ENCODE measurements at places on chromosomes 5 and 9. TPM values are rescaled to one million over a fixed set of nuclear protein-coding genes. Genes with fewer than 3 reads are reported as not detected.

PHF24 gene
- total RNA-seq = not detected

TSLP gene
- under 0.01 TPM for total RNA-seq

EEIG1 gene
- 8.3 TPM for total RNA-seq

SLCO4C1 gene
- 0.14 TPM for total RNA-seq

GRPEL2 gene
- total RNA-seq = 61.9 TPM

SPINK7 gene
- total RNA-seq = not detected

PGM5 gene
- total RNA-seq = 128 TPM

STC2 gene
- 11.7 TPM for total RNA-seq

PDCD1LG2 gene
- total RNA-seq = 4.4 TPM

FAM151B gene
- 2.6 TPM for total RNA-seq

FGF1 gene
- total RNA-seq = 0.85 TPM

PFN3 gene
- total RNA-seq = not detected

ALDH1A1 gene
- 1,650 TPM for total RNA-seq

PCDHA9 gene
- total RNA-seq = under 0.01 TPM

GMCL2 gene
- total RNA-seq = not detected

ROPN1L gene
- total RNA-seq = 0.68 TPM

RASEF gene
- 0.17 TPM for total RNA-seq

OBP2B gene
- total RNA-seq = not detected

NMUR2 gene
- total RNA-seq = not detected

PCDHGB1 gene
- 1.4 TPM for total RNA-seq

PCDHGA12 gene
- 4.1 TPM for total RNA-seq

NR2F1 gene
- 98.7 TPM for total RNA-seq

ACOT12 gene
- total RNA-seq = not detected

CDKN2A gene
- 1.0 TPM for total RNA-seq

SELENOP gene
- 79.4 TPM for total RNA-seq

INSL4 gene
- not detected for total RNA-seq

PCDHGC3 gene
- 19.4 TPM for total RNA-seq

LOX gene
- 100 TPM for total RNA-seq

LRRC19 gene
- total RNA-seq = not detected

CDH12 gene
- total RNA-seq = not detected

FGD3 gene
- total RNA-seq = 0.17 TPM

AGXT2 gene
- not detected for total RNA-seq
